ENCODE measurements at places on chromosomes 2 and 18.

GRCh38 chr2:146992057-146992456 is 852.8 kb upstream of the ACVR2A start:
- DNase-seq: no peak

DNA sequence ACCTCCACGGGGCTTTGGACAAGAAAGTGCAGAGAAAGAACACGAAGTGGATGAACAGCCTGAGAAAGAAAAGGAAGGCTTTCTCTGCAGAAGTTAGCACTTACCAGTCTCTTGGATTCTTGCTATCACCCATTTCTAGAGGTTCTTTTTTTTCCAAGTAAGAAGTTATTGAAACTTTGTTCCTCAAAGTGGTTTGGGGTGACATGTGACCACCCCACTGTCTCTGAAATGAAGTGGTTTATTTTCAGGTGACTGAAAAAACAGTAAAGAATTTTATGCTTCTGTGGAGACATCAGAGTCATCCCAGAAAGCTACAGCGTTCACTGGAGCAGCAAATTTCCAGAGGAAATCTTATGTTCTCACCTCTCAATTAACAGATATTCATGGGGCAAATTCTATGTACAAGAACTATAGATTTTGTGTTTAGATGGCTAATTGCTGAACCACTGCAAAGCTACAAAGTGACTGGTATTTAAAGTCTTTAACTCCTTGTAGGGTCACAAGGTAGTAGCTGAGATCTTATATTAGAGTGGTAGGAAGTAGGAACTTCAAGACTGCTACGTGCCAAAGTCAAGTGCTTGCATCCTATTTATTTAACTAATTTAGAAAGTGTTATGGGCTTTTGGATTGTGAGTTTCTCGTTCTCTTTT is 267.5 kb downstream of the TGIF1 start:
- no peak for DNase-seq

DNA sequence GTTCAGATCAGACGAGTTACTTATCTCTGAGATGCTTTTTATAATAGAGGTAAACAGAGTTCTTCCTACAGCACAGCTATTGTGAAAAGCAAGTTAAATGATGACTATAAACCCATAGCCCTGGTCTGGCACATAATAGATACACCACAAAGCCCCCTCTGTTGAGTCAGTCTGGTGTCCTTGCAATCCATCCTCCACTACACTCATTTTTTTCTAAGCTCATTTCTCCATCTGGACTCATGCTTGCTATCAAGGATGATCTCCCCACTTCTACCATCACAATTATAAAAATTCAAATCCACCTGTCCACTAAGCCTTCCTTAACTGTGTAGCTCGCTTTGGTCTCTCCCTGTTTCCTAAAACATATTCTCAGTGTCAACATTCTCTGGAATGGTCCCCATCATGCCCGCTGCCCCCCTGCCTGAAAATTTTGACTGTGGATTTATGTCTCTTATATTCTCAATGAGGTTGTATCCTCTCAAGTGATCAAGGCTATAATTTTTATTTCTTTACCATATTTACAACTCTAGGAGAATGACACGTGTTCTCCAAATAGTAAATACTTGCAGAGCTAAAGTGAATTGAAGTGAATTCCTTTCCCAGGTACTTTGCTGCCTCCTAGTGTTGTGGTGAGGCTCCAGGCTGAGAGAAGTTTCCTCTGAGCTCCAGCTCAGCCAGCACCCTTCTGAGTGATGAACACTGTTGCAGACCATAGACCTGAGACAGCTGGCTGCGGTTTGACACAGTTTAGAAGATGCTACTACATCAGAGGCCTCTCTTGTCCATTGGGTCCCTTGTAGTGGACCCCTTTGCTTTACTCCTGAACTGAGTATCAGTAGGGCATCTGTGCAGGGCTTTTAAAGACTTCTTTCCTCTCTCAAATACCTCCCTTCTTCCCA is 108.7 kb downstream of the DPP10 start:
- peak; percentile 78 for DNase-seq

- DNase-seq: no peak
Observed at GRCh38 chr2:207254591-207255464, 89.1 kb upstream of the KLF7 start.

DNA sequence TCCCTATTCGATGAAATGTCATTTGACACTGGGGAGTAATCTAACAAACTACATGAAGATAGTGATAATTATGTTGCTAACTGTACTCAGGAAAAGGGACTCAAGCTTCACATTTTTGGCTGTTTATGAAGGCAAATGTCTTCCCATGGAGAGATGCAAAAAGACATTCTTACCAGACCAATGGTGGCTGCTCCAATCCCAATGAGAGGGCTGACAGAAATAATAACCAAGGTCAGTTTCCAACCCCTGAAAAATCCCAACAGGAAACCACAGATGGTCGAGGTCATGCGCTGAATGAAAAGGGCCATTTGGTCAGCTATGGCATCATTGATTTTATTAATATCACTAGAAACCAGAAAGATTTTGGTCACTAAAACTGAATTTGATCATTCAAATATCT is 37.6 kb downstream of the ABCB11 start:
- no peak for DNase-seq

DNA sequence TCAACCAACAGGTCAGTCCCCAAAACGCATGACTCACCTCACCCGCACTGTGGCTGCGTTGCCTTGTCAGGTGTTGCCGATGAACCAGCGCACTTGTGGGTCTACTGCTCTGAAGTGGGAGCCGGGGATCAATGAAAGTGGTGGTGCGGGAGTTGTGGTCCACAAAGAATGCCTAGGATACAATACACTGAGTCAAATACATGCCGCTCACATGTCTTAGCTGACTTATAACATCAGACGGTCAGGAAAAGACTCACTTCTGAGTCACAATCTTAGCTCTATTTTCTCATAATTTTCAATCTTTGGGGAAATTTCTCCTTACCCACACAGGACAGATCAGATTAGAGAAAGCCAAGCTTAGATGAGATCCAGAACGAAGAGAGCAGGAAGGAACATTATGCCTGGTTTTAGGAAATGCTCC is 107.1 kb upstream of the STK17B start:
- no peak for DNase-seq

GRCh38 chr18:62506495-62507143 is 16.2 kb upstream of the ZCCHC2 start:
- no peak for DNase-seq

- DNase-seq: no peak
Observed at GRCh38 chr18:77658751-77659448, 409.3 kb downstream of the GALR1 start.
